ENCODE measurements at places on chromosomes 12 and 14.
A peak's percentile ranks its signal among the peaks of the same experiment; 100 is the strongest.

GRCh38 chr14:36662543-36663403 lies 1.1 kb downstream of the PAX9 start:
- DNase-seq: no peak

DNA sequence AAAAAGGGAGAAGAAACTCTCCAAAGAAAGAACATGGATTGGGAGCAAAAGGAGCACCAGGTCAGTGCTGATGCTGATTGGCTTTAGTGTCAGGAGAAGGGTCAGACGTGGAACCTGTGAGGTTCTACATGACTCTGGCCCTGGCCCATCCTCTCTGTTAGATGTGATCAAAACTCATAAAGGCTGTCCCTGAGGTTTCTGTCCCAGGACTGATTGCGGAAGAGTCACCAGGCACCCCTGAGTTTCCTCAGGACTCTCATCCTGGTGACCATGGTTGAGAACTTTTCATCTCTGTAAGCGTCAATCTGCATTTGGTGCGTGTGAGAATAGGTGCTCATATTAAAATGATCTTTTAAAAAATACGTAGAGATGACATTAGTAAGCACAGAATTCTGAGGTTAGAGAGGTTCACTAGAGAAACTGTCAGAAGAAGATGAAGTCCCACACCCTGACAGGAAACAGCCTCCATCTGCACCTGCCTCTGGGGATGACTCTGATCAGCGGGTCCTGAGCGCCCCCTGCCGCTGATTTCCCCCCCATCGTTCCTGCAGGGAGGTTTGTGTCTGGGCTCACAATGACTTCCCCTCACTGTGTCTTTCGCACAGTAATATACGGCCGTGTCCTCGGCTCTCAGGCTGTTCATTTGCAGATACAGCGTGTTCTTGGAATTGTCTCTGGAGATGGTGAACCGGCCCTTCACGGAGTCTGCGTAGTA lies 741.8 kb downstream of the TMEM121 start:
- peak; percentile 85 for DNase-seq

DNA sequence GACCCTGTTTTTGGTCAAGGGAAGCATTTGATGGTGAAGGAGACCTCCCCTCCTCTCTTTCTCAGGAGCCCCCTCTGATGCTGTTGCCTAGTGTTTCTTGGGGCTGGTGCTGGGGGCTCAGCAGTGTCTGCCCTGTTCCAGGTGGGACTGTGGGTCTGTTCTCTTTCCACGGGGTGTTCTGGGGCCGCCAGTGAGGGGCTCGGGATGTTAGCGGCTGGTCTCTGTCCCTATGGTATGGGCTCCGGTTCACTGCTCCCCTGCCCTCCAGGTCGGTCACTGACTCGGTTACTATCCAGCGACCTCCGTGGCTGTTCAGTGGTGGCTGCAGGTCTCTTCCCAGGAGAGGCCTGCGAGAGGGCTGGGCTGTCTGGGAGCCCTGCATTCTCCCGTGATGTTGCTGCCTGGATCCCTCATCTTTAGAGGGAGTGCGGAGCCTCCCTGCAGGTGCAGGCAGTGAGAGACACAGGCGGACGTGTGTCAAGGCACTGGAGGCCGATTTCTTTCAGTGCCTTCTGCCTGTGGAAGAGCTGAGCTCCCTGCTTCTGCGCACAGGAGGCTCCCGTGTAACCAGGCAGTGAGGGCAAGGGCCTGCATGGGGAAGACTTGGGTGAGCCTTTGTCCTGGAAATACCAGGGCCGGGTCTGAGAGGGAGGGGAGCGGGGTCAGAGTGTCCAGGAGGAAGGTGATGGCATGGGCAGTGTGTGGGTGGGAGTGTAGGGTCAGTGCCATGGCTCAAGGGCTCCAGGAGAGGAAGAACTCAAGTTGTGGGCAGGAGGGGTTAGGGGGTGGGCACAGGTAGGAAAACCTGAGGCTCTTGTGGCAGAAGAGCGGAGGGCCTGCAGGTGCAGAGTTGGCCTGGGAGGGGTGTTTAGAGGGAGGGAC lies 362.6 kb downstream of the TMEM121 start:
- no peak for DNase-seq

- no peak for DNase-seq
Observed at GRCh38 chr14:83556065-83556464, 1973.9 kb upstream of the FLRT2 start.

DNA sequence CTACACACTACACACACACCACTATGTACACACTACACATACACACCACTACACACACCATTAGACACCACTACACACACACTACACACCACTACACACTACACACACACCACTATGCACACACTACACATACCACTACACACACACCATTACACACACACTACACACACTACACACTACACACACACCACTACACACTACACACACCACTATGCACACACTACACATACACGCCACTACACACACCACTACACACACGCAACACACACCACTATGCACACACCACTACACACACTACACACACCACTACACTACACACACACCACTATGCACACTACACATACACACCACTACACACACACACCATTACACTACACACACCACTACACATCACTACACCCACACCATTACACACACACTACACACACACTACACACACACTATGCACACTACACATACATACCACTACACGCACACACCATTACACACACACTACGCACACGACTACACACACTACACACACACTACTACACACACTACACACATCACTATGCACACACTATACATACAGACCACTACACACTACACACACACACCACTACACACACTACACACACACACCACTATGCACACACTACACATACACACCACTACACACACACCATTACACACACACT lies 13.6 kb downstream of the NOC4L start:
- DNase-seq: no peak

DNA sequence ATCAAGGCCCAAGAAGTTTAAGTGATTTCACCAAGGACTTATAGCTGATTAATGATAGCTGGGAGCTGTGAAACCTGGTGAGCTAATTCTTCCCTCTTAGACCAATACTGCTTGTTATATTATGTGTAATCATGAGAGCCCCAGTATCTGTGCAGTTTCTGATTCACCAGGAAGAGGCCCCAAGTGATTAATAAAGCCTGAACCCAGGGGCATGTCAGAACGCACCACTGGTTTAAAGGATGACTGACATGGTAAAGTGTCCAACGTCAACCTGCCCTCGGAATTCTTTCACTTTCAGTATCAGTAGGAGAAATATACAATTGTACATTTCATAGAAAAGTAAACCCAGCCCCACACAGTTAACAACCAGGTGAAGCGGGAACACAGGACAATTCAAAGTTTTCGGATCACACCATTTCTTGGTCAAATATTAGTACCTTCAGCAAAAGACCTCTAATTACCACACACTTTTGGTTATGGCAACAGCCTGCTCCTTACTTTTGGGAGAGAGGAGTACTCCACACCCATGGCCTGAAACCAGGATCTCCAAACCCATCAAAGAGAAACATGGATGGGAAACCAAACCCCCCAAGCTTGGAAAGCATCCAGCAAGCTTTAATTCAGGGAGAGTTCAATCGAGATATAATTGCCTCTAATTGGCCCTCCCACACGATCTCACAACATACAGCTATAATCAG lies 28.5 kb downstream of the TMCC3 start:
- no peak for DNase-seq

- DNase-seq: no peak
Observed at GRCh38 chr14:72788972-72789728, 104.8 kb downstream of the DPF3 start.

- DNase-seq: no peak
Observed at GRCh38 chr14:36477266-36477665, 42.8 kb downstream of the NKX2-1 start.

GRCh38 chr14:51357250-51357649 lies 117.2 kb downstream of the TMX1 start:
- no peak for DNase-seq

GRCh38 chr14:105465209-105466031 lies 9.2 kb upstream of the CRIP2 start:
- no peak for DNase-seq

DNA sequence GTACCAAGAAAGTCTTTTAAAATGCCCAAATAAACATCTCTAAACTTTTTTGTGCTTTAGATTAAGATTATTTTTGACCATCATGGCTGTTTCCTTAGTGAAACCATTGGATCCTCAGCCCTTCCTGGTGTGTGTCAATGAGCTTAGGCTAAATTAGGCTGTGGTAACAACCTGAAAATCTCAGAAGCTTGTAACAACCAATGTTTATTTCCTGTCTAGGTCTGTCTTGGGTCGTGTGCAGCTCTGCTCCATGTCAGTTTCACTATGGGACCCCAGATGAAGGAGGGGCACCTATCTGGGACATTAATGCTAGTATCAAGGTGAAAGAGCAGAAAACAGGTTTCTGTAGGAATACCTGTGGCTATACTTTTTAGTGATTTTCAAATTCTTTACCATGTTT lies 49.9 kb downstream of the KCNMB4 start:
- no peak for DNase-seq

GRCh38 chr14:54703724-54704123 lies 136.8 kb downstream of the SAMD4A start:
- DNase-seq: no peak

- no peak for DNase-seq
Observed at GRCh38 chr12:15684896-15685658, 104.1 kb downstream of the EPS8 start.

- DNase-seq: no peak
Observed at GRCh38 chr14:95056476-95056875, 100.9 kb downstream of the DICER1 start.

DNA sequence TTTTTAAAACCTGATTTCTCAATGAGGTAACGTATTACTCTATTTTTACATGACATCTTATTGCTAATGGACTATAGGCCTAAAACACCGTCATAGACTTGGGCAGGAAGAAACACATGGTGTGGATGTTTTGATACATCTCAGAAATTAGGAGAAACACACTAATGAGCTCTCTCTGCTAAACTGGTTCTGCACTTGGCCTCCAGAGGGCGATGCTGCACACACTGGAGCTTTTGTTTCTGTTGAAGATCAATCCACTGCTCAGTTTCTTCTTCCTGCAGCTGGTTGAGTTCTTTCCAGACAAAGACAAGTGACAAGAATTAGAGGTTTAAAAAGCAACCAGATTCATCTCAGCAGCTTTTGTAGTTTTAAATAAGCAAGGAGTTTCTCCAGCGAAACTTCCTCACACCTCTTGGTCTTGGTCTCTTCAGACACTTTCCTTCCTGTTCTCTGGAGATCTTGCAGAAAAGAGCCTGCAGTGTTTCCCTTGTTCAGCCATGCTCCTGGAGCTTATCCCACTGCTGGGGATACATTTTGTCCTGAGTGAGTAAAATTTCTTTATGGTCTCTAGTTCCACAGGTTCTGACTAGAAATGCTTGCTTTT lies 178.5 kb upstream of the OR4E1 start:
- DNase-seq: peak; percentile 59

DNA sequence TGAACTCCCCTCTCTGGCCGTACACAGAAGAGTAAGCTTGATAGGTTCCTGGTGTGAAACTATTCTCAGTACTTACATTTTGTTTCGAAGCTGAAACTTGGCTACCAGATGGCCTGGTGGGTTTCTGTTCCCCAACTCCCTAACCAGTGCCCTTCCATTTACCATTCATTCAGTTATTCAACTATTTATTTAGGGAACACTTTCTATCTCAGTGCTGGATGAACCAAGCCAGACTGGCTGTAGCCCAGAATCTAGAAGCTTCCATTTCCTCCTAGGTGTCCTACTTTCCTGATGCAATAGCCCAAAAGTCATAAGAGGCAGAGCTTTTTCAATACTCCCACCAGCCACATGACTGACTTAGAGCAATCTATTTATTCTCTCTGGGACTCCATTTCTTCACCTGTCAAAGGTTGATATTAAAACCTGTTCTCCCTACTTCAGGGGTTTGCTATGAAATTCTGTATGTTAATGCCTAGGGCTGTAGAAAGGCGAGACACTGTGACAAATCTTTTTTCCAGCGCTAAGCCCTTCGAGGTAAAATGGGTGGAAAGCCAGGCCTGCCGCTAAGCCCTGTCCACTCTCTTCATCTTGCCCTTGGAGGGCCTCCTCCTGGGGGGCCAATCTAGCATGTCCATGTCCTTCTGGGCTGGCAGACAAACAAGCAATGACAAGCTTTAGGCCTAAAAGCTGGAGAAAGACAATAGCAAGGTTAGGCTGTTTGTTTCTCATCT lies 8.1 kb upstream of the IRF2BPL start:
- DNase-seq: no peak

- no peak for DNase-seq
Observed at GRCh38 chr14:98176892-98177291, 1095.1 kb downstream of the BCL11B start.

GRCh38 chr12:111451232-111451631 lies 45.5 kb downstream of the SH2B3 start:
- DNase-seq: no peak

GRCh38 chr12:14422516-14423230 lies 57.2 kb downstream of the ATF7IP start:
- DNase-seq: no peak

DNA sequence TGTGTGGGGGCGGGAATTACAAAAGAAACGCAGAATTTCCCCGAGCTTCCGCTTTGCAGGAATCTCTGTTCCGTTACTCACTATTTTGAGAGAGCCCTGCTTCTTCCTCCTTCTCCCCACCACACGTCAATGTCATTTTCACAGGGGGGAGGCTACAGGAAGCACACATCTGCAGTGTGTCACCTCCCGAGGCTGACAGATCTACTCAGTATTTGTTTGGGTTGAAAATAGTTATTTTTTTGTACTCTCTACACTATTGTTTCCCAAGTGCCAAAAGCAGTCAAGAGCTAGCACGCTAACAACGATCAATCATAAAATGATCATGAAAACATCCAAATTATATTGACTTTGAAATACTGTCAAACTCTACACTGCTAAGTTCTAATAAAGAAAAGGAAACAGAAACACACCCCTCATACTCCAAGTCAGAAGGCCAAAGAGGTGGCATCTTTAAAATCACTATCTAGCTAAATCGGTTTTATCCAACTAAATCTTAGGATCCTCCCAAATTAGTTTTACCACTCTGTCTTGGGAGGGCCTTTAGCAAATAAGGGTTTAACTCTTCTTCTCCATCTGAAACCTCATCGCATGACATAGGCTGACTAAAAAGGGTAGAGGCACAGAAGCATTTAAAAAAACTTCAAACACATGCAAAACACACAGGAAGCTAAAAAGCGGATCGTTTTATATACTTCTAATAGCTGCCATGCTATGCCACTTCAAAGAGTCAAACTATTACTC lies 51.8 kb downstream of the FOXN3 start:
- DNase-seq: peak; percentile 35

DNA sequence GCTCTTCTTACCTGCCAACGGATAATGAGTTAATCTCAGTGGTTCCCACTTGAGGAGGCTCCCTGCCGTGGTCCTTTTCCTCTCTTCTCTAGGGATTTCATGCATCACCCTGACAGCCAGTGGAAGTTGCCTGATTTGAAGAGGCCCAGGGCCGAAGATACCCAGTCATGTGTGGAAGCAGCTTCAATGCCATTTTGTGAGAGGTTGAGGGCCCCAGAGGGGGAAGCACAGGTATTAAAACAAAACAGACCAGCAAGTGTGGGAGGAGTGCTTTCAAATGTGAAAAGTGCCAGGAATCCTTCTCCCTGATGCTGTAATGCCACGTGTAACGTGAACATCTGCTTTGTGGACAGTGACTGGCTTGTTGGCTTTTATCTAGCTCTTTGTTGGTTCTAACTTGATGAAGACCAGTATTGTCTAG lies 1.5 kb downstream of the TCP11L2 start:
- no peak for DNase-seq

Measured in activated T-cell treated with anti-CD3 and anti-CD28 coated beads for 48 hours (primary cell).